IPS-NIHi11 (cell line): ENCODE measurements at places on chromosomes 11 and 22.

DNA sequence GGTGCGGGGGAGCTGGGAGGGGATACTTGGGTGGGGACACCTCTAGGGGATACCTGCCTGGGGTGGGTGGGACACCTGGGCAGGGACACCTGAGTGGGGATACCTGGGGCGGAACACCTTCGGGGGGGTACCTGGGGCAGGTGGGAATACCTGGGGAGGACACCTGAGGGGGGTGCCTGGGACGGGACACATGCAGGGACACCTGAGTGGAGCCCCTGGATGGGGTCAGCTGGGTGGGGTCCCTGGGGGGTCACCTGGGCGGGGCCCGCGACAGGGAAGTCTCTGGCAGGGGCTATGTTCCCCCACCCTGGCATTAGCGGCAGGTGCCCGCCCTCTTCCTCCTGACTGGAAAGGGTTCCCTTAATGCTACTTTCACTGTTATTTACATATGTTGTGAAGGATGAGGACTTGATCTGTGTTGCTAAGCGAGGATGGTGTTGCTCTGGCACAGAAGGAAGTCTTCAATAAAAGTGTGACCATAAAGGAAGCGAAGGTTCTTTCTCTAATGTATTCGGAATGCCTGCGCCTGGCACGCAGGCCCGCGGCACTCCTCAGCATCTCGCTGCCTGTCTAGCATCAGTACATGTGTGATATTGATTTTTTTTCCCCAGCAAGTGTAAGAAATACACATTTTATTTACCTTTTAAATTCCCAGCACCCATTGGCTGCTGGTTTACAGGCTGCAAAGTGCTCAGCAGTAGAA lies 801.7 kb downstream of the BRD1 start:
- no peak for DNase-seq

GRCh38 chr11:32071811-32072210 lies 19.1 kb upstream of the RCN1 start:
- DNase-seq, result peak; percentile 55

GRCh38 chr11:68584097-68584496 lies 100.2 kb upstream of the GAL start:
- DNase-seq, result peak; percentile 83

GRCh38 chr22:44331881-44332714 lies 19.3 kb upstream of the SHISAL1 start:
- peak; percentile 67 for DNase-seq

DNA sequence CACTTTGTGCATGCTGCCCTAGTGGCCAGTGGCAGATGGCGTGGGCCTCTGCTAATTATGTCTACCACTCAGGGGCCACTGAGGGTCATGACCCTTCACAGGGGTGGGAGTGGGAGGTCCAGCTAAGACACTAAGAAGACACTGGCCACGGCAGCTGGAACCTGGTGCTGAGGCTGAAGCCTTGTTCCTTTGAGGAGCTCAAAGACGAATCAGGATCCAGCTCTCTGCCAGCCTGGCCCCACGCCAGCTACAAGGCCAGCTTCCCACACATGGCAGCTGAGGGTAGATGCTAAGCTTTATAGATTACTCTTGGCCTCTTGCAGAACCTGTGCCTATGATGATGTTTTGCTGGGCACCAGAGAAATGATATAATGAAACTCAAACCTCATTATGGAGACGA lies 226.3 kb downstream of the DSCAML1 start:
- no peak for DNase-seq

- no peak for DNase-seq
These were observed 171.1 kb downstream of the CEP164 start for GRCh38 chr11:117498791-117499190.

- no peak for DNase-seq
These were observed 91.6 kb downstream of the STIM1 start for GRCh38 chr11:3947061-3947460.

DNA sequence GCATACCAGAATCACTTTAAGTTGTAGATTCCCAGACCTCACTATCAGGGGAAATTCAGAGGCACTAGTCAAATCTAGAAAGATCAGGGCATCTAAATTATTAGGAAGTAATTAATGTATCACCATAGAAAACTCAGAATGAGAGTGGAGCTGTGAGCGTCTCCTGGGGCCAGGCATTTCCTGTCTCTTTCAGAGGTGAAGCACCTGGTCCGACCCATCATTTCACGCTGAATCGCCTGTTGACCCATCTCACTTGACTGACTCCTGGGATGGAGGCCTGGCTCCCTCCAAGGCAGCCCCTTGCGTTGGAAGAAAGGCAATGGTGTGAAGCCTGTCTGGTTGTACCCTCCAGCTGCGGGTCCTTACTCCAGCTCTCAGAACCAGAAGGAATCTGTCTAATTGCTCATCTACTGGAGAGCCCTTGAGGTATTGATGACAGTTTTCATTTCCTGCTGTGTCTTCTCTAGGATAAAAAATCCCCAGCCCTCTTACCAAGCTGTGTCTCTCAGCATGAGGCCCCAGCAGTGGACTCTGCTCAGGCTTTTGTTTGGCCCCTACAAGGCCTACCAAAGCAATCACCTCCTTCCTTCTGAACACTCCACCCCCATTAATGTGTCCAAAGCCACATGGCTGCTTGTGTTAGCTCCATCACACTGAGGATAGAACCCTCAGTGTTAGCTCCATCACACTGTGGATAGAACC lies 93.2 kb upstream of the SYT13 start:
- DNase-seq, result no peak

- DNase-seq, result no peak
These were observed 15.0 kb downstream of the SYT13 start for GRCh38 chr11:45270946-45271716.

- peak; percentile 65 for DNase-seq
These were observed 47.7 kb upstream of the CSNK2A3 start for GRCh38 chr11:11400635-11401232.

GRCh38 chr11:30733748-30734147 lies 147.6 kb upstream of the MPPED2 start:
- DNase-seq, result no peak

DNA sequence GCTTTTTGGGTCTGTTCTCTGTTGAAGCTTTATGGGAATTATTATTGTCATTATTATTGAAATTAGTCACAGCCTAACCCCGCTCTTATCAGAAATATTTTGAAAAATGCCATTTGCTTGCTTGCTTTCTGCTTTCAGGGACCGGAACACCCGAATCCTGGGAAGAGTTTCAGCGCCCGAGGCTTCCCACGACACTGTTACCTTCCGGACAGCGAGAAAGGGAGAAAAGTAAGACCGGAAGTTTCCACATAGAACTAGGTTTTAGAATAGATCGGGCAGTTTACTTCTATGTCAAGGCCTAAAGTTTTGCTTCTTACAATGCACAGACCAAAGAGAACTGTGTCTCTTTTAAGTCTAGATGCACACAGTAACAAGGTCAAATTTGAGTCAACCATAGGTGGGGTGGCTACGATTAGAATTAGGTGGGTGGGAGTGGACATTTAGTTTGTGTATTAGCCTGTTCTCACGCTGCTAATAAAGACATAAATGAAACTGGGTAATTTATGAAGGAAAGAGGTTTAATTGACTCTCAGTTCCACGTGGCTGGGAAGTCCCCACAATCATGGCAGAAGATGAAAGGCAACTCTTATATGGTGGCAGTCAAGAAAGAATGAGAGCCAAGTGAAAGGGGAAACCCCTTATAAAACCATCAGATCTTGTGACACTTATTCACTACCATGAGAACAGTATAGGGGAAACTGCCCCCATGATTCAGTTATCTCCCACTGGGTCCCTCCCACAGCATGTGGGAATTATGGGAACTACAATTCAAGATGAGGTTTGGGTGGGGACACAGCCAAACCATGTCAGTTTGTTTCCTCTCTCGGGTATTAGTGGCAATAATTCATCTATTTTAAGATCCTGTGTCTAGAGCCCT lies 12.9 kb downstream of the MPEG1 start:
- DNase-seq, result no peak

GRCh38 chr11:113163291-113164030 lies 150.9 kb upstream of the TTC12 start:
- DNase-seq, result no peak

DNA sequence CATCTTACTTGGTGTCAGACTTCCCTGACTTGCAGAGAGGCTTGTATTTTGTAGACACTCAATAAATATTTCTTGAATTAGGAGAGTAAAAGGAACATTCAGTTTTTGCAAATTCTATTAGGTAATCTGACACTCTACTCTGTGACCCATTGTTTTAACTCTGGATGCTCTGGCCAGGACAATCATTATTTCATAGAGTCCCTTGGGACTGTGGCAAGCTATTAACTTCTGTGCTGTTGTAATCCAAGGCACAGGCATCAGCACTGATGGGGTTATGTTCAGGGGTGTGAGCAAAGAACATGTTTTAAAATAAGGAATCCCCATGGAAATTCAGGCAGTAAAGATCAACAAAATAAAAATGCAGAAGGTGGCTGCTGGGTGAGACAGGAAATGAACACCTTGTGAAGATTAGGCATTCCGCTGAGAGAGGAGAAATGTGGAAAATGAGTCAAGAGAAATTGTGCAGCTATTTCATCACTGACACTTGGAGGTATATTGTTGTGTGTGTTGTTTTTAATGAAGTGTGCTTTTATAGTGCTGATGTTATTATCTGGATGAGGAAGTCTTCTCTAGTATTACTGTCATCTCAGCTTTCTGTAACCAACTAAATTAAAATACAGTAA lies 175.2 kb downstream of the WNT11 start:
- no peak for DNase-seq

GRCh38 chr22:20036084-20036482 lies 15.2 kb downstream of the TANGO2 start:
- DNase-seq, result no peak
